ENCODE measurements at places on chromosomes 12 and 14.

- DNase-seq: no peak
Measured at GRCh38 chr14:72894323-72894622, 372 bp upstream of the DPF3 start.

GRCh38 chr14:20612403-20612802 is 21.2 kb upstream of the RNASE12 start:
- DNase-seq: no peak

DNA sequence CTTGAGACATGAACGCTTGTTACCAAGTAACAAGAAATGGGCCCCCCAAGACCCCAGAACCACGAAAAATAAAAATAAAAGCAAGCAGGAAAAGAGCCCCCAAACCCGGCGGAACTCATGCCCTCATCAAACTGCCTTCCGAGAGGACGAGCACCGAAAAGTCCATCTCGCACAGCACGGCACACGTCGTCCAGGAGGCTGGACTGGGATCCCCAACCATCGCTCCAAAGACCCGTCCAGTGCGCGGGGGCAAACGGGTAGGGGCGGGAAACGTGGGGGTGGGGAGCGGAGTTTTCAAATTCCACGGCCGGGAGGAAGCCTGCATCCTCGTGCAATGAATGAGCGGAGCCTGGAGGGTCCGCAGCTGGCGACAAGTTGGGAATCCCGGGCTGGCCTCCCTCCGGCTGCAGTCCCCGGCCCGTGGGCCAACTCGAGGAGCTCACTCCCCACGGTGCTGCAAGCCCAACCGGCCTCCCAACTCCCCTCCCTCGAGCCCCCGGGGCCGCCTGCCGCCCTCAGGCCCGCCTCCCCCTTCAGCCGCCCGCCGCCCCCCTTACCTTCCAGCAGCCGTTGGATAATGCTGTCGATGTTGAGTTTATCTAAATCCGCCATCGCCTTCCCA is 484 bp downstream of the PPP1CC start:
- DNase-seq: no peak

GRCh38 chr12:99658671-99659349 is 11.3 kb downstream of the GARIN6 start:
- DNase-seq: no peak

GRCh38 chr14:103258211-103258610 is 75.8 kb upstream of the EIF5 start:
- no peak for DNase-seq

GRCh38 chr14:92579244-92579936 is 65.8 kb downstream of the RIN3 start:
- no peak for DNase-seq

- no peak for DNase-seq
Measured at GRCh38 chr14:90692061-90692460, 124.2 kb downstream of the TTC7B start.

- DNase-seq: no peak
Measured at GRCh38 chr12:31474751-31475150, 116.2 kb downstream of the DENND5B start.

DNA sequence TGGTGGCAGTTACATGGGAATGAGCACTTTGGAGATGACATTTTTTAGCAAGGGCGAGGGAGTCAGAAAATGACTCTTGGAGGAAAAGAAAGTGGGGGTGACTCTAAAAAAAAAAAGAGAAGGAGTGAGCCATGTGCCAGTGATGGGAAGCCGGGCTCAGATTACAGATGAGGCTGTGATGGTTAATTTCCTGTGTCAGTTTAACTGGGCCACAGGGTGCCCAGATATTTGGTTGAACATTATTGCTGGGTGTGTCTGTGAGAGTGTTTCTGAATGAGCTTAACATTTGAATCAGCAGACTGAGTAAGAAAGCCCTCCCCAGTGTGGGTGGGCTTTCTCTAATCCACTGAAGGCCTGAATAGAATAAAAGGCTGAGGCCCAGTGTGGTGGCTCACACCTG is 26.8 kb upstream of the CCDC60 start:
- DNase-seq: no peak

GRCh38 chr12:119942386-119942785 is 46.6 kb upstream of the BICDL1 start:
- no peak for DNase-seq

GRCh38 chr12:118870551-118870950 is 110.8 kb upstream of the SRRM4 start:
- DNase-seq: no peak

DNA sequence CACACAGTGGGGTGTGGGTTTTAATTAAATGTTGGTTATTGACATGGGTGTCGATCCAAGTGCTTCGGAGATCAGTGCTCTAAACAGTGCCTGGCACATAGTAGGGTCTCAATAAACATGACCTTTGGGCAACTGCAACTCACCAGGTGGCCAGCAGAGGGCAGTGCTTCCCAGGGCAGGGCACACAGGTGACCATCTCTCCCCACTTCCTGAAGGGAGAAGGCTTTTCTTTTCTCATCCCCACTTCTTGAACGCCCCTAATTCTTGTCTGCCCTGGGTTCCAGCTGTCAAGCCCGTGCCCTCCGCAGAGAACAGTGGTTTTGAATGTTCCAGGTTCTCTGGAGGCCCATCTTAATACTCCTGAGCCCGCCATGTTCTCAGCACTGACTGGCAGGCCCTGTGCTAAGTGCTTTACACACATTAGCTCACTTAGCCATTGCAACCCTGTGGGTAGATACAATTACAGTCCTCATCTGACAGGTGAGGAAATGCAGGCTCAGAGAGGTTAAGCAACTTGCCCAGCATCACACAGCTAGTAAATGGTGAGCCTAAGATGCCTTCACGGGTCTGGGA is 16.3 kb downstream of the RAPGEF3 start:
- DNase-seq: peak; percentile 82

- DNase-seq: no peak
Measured at GRCh38 chr14:103887170-103887501, 39.8 kb upstream of the PPP1R13B start.
